Renal cortical epithelial cell (primary cell): ENCODE measurements at places on chromosomes 4 and X.

DNA sequence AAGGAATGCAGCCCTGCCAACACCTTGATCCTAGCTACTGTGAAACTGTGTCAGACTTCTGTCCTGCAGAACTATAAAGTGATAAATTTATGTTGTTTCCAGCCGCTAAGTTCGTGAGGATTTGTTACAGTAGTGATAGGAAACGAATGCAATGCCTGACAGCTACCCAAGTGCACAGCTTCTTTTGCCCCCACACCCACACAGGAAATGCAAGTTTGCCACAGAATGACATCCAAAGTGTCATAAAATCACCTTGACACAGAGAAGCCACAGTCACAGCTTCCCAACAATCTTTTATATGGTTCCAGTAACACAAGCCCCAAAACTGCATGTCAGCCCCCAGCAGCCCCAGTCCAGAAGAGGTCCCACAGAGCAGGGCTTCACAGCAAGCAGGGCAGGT is 216.9 kb upstream of the S100G start:
- no peak for DNase-seq

DNA sequence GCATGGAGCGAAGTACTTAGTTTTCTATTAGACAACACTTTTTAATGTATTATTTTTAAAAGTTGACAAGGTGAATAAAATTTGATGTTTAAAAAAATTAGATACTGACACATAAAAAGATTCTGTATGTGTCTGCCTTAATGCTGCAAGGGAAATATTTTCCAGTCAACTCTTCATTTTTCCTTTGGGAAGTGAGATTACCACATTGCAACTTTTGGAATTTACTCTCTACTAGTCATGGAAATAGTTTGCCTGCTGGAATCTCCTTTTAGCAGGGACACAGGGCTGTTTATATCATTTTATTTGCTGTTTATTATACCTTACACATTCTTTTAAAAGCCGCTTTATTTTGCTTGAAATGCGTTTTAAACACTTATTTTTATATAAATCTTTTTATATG is 135.1 kb downstream of the MID1 start:
- no peak for DNase-seq

DNA sequence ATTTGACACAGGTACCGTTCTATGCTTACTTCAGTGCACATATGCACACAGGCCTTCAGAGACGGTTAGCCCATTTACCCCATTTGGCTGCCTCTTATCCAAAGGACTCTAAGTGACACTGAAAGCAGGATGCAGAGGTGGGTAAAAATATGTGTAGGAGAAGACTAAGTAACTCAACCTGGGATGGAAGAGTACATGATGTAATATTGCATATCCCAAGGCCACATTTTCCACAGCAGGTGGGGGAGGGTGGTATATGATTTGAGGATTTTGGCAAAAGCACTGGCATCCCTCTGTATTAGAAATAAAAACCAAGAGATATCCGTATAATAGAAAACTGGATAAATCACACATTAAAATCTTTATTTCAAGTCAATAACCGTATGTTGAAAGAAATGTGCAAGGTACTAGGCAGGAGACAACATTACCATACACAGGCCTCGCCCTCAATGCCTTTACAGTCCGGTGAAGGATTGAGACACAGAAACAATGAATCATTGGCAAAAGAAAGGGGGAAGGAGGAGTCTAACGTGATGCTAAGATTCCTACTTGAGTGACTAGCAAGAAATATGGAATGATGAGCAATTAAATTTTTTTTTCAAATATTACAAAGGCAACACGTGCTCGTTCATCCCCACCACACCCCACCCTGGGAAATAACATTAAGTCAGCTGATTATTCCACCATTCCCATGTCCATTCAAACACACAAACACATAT is 161.0 kb upstream of the RASGEF1B start:
- peak; percentile 88 for DNase-seq

DNA sequence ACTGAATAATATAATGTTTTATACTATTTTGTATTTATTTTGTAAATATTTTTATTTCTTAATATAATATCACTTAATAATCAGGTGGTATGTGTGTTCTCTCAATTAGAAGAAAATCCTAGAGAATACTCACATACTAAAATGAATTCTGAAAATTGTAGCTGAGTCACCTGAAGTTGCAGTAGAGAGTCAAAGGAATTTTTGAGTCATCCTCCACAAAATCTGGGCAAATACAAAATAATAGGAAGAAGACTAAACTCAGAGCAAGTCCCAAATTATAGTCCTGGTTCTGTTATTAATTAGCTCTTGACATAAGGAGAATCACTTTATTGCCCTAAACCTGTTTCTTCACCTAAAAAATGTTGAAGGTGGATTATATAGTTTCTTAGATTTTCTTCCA is 57.8 kb downstream of the SPATA4 start:
- peak; percentile 18 for DNase-seq

- no peak for DNase-seq
Measured at GRCh38 chrX:24662352-24662751, 15.2 kb upstream of the PCYT1B start.

DNA sequence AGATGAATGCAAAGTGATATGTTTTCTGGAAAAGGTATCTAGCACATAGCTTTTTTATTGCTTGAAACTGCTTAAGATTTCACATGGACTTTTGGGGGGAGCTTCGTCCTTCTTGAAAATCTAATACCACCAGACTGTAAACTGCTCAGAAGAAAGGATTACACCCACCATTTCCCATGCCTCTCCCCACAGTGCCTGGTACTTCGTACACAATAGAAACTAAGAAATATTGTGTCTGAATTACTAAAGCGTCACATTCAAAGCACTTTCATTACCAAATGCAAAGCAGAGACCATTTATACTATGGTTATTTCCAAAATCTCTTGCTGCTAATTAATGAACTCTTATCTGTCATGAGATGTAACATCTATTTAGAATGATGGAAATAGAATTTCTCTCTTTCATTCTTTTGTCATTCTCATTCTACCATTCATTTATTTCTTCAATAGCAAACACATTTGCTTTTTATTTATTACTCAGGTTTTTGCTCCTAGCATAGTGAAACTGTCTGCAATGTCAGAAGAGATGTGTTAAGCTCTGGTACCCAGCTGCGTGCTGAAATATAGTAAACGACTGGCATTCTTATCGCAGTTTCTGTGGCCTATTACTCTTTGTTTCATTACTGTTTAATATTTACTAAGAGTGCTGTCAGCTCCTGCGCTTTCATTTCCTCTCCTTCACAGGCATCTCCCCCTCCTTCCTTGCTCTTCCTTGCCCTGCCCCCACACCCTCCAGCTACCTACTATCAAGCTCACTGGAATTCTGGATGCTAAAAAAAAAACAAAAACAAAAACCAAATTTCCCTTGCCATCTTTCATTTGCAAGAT is 51.4 kb upstream of the RAPGEF2 start:
- peak; percentile 21 for DNase-seq

GRCh38 chrX:147737690-147738089 is 174.0 kb upstream of the FMR1 start:
- no peak for DNase-seq

DNA sequence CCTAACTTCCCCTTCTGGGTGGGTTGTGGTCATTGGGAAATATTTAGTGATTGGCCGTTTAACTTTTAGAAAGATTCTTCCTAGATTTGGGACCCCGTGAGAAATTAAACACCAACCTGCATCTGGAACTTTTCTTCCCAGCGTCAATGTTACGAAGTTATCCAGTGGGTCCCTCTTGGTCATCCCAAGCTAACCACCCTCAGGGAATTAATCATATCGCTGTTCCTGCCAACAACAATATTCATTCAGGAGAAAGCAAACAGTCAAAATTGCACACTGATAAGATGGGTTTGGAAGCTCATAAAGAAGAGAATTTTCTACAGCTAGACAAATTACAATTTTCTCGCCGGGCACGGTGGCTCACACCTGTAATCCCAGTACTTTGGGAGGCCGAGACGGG is 121.2 kb upstream of the STX18 start:
- no peak for DNase-seq

GRCh38 chr4:165560941-165561340 is 182.1 kb downstream of the CPE start:
- no peak for DNase-seq

DNA sequence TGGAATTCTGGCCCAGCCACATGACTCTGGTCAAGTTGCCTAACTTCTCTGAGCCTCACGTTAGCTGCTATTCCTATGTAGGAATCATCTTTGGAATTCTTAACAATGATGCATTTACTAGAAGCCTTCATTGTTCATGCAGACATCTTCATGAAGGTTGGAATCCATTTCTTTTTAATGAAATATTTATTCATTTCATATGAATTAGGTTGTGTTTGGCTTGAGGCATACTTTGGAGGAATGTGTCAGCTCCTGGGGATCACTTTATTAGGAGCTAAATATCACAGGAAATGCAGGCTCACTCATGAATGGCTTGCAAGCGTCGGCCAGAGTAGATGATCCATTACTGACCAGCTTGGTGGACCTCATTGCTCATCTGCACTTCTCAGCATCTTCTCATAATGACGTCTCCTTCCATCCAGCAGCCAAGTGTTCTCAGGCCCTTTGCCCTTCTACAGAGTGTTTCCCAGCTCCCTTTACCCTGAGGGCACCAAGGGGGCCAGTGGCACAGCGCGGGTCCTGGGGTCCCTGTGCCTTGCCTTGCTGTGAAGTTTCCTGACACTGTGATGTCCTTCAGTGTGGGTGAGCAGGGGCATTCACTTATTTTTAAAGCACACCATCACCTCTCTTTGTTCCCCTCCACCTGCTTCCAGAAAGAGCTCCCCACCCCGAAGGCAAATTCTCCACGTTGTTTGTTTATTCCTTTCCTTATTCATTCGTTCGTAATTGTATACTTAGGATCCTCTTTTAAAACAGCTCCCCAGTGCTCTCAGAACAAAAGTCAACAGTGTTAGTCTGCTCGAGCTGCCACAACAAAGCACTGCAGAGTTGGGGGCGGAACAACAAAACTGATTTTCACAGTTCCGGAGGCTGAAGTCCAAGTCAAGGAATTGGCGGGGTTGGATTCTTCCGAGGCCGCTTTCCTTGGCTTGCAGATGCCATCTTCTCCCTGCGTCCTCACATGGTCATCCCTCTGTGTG is 106.8 kb downstream of the STK32B start:
- DNase-seq: peak; percentile 27

- DNase-seq: no peak
Measured at GRCh38 chr4:52883707-52884669, 21.9 kb downstream of the RASL11B start.

DNA sequence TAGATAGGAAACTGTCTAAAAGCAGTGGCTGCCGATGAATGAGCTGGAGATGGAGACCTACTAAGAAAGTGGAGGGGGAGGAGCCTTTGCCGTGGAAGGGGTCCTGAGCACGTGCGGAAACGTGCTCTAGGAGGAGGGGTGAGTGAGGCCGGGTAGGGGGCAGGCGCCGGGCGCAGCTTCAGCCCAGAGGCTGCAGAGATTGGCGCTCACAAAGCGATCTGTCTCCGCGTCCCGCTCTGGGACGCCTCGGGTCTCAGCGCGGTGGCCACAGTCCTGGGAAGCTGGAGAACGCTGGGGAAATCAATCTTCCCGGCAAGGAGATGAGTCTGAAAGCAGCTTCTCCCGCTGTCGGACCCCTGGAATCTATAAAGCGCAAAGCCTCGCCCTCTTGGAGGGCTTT is 444 bp upstream of the ARHGAP6 start:
- no peak for DNase-seq

- DNase-seq: no peak
Measured at GRCh38 chr4:43512253-43512652, 619.7 kb downstream of the GRXCR1 start.

GRCh38 chr4:10753336-10753735 is 68.8 kb upstream of the CLNK start:
- no peak for DNase-seq

GRCh38 chr4:35653451-35653850 is 590.9 kb downstream of the ARAP2 start:
- DNase-seq: no peak

DNA sequence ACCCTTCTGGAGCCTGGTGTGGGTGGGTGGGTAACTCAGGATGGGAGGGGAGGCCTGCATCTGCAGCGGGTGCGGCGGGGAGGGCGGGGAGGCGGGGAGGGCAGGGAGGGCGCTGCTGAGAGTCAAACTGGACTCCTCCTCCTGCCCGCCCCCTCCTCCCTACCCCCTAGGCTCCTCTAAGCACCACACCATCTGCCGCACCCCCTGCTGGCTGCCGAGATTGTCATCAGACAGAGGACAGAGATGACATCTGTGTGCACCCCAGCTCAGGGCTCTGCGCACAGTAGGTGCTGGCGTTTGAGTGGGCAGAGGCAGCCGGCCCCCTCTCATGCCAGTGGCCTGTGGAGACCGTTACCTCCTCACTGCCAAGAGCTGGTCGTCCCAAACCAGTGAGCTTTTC is 10.6 kb upstream of the HMX1 start:
- no peak for DNase-seq

DNA sequence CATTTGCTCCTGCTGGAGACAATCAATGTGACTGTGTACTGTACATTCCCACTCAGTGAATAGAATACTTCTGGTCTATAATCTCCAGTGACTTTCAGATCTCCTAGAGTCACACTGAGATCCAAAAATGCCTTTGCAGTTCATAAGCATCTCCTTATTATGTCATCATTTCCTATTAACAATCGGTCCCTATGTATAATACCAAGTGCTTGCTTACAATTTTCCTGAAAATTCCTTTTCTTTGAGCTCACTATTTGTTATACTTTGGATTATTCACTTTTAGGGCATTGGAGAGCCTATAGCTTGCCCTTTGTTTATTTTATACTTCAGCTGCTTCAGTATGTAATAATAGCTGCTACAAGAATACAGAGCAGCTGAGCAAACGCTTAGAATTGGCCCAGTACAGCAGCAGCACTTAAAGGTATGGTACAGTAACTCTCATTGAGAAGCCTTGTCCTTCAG is 313.0 kb downstream of the DCTD start:
- DNase-seq: no peak

DNA sequence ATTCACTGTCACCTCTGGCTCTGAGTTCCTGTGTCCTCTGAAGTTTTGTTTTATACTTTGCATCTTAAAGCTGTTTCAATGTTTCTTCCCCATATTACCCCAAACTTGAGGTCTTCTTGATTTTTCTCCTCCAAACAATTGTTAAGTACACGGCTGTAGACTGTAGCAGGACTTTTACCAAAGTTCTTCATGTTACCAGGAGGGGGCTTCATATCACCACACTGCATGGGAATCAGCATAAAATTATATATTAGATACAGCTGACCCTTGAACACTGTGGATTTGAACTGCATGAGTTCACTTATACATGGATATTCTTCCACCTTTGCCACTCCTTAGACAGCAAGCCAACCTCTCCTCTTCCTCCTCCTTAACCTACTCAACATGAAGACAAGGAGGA is 56.6 kb downstream of the SPATA18 start:
- no peak for DNase-seq

GRCh38 chr4:141926406-141926805 is 290.0 kb downstream of the IL15 start:
- DNase-seq: no peak

DNA sequence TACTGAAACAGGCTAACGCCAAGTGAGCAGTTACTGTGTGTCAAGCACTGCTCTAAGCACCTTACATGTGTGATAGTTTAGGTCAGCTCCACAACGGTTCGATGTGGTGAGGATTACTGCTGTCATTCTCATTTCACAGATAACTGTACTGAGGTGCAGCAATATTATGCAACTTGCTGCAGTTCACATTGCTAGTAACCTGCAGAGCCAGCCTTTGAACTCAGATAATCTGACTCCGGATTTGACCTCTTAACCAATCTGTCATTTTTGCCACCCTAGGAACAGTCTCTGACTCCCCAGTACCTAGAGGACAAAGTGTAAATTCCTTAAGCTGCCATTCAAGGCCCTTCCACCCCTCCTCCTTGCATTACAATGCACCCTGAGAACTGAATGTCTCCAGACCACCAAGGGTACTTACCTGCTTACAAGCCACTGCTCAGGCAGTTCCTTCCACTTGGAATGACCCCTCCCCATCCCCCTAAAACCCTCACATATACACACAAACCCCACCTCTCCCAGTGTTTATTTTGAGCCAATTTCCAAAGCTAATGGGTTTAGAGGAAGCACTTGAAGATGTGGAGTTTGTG is 24.9 kb downstream of the EFNB1 start:
- no peak for DNase-seq
